ENCODE measurements at places on chromosomes 12 and 14.

DNA sequence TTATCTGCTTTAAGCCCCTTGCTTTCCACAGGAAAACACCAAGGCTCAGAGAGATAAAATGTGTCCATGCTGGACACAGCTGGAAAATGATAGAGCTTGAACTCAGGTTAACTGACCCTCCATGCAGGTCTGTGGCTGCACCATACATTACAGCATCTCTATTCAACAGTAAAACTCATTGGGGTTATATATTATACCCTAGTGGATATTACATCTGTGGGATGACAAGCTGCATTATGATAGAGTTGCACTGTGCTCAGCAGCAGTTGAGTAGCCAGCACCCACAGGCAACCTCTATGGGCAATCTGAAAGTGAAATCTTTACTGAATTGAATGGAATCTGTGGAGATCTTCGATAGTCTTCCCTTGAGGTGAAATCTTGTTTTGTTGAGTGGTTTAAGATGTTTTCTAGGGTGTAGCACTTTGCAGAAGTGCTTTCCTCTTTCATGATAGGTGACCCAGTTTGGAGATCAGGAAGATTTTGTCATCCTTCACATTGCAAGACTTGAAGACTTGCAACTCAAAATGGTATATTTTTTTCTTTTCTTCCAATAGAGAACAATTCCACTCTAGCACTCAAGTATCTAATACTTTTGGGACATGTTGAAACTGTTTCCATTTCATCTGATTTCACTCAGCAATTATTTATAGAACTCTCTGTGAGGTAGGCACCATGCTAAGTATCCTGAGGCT is 389.2 kb downstream of the RAD51B start:
- DNase-seq = no peak

DNA sequence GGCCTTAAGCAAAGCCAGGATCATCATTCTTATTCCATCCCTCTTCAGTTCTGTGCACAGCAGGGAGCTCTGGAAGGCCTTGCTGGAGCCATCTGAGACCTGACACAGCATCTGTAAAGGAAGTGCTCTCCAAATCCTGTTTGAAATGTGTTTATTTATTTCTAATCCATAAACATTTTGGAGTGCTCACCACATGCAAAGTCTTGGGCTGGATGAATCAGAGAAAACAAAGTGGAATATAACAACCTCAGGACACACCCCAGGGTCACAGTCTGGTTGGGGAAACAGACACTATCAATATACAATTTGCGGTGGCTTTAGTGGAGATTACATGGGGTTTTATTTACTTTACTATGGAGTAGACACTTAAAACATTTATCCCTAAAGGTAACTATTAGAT is 54.3 kb downstream of the BMP4 start:
- DNase-seq = no peak

DNA sequence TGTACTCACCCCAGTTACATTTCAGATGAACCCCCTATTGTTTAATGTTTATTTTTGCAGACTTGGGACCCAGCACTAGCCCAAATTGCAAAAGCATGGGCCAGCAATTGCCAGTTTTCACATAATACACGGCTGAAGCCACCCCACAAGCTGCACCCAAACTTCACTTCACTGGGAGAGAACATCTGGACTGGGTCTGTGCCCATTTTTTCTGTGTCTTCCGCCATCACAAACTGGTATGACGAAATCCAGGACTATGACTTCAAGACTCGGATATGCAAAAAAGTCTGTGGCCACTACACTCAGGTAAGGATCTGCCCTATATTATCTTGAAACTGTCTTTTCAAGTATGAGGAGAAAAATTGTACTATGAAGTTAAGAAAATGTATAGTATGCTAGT is 1.2 kb downstream of the GLIPR1 start:
- DNase-seq = no peak

GRCh38 chr14:92035890-92036289 is 4.0 kb downstream of the TRIP11 start:
- DNase-seq = no peak

GRCh38 chr14:50964683-50965390 is 20.6 kb upstream of the PYGL start:
- no peak for DNase-seq

DNA sequence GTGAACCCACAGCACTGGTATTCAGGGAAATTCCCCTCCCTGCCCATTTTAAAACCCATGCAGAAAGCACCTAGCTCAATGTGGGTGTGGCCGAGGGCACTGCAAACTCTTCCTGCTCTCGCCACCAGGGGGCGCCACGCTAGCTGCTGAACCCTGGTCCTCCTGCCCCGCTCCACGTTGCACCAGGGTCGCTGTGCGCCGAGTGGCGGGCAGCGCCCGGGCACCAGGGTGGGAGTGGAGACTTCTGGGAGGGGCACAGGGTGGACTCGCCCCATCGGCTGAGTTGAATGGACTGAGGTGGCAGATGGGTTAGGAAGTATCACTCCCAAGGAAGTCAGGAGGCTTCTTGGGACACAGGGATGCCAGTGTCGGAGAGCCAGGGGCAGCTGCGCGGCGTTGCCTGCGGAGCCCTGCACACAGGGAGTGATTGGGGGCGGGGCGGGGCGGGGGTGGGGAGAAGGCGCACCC is 48.1 kb upstream of the BCL11B start:
- DNase-seq = peak; percentile 44

GRCh38 chr12:132131229-132131628 is 12.9 kb downstream of the DDX51 start:
- no peak for DNase-seq

GRCh38 chr14:83575301-83575700 is 1954.6 kb upstream of the FLRT2 start:
- no peak for DNase-seq

GRCh38 chr14:61569812-61570548 is 125.3 kb upstream of the HIF1A start:
- no peak for DNase-seq

DNA sequence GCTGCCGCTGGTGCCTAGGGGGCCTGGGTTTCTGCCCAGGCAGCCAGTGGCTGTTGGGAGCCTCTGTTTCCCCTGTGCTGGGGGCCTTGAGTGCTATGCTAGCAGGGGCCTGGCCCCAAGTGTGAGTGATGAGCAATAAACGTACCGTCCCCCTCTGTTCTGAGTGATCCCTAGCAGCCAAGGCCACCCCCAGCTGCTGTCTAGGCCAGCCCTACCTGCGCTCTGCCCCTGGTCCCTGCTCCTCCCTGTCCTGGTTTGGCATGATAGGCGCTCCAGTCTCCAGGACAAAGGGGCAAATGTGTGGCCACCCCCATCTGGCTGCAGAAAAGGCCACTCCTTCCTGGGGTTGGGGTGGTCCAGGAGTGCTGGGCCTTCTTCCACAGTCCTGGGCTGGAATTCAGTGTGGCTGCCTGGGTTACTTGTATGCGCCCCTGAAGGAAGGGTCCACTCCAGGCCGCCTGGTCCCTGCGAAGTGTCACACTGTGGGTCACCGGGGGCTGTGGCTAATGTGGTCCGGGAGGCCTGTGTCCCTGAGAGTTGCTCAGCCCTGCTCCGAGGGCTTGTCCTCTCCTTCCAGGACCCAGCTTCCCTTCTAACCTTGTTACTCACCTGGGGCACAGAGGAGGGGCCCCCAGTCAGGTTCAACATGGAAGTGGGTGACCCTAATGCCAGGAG is 7.0 kb downstream of the TRMT61A start:
- no peak for DNase-seq
